IPS DF 19.7 (cell line): ENCODE measurements at places on chromosomes 4 and X.

DNA sequence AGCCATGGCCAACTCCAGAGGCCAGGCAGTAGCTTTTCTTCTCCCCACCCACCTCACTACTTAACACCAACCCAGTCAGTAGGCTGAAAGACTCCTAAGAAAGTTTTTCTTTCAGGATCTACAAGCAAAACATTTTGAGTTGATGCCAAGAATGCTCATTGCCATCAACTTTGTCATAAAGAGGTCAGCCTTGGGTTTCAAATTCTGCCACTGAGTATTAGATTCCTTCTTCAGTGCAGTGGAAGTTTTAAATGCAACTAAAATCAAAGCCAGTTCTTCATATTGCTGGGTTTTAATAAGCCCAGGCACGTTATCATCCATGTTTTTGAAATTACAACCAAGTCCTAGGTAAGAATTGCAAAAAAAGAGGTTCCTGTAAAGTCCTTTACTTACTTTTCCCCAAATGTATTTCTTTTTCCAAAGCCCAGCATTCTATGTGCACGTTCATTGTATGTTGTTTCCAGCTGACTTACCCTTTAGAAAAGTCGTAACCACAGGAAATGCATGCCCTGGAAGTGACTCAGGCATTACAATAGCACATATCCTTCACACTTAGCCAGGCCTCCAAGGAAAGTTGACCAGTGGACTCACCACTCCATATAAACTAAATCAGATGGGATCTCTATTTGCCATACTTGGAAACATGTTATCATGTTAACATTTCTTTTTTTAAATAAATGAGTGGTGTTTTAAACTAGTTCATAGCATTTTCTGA is 229.9 kb downstream of the SOX3 start:
- peak; percentile 40 for DNase-seq

DNA sequence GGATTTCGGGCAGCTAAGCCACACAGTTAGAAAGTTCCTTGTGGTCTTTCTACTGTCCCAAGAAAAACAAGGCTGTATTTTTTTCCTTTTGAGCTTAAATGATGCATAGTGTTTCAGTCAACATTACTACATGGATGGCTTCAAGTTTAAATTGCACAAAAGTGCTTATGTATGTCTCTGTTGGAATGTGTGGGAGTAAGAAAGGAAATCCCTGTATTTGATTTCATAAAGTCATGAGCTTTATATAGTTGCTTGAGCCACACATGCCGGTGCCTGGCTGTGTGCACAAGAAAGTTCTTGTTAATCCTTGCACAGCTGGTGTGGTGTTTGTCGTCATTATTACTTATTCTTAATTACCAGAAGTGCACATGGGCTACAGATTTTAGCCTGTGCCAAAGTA is 262.2 kb downstream of the ARHGAP10 start:
- no peak for DNase-seq

GRCh38 chr4:608236-608635 is 17.1 kb upstream of the PDE6B start:
- no peak for DNase-seq

- no peak for DNase-seq
These were observed 69.7 kb downstream of the FANCB start for GRCh38 chrX:14802943-14803710.

- no peak for DNase-seq
These were observed 929.3 kb downstream of the PCDH19 start for GRCh38 chrX:99480728-99481127.

GRCh38 chrX:46185923-46186810 is 359.1 kb downstream of the ZNF674 start:
- DNase-seq, result no peak

GRCh38 chrX:37686369-37686995 is 891 bp downstream of the XK start:
- DNase-seq, result no peak

DNA sequence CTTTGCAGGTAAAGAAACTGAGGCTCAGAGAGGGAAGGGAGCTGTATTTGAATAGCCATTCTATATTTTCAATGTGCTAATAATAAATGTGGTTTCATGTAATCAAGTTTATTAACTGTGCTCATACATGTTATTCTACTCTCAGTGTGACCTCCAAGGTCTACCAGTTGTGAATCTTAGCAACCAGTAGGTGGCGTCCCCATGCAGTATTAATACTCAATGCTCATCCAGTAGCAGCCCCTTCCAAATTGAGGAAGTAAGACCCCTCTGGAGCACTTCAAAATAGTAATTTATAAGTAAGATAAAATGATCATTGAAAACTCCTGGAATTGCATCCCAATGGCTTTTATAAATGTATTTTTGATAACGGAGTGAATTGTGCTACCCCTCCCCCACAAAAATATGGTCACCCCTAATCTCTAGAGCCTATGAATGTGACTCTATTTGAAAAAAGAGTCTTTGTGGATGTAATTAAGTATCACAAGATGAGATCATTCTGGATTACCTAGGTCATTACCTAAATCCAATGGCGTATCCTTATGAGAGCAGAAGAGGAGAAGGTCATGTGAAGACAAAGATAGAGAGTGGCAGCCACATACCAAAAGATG is 20.4 kb upstream of the SEPSECS start:
- DNase-seq, result no peak

GRCh38 chr4:174157106-174157607 is 126.3 kb downstream of the FBXO8 start:
- DNase-seq, result no peak

DNA sequence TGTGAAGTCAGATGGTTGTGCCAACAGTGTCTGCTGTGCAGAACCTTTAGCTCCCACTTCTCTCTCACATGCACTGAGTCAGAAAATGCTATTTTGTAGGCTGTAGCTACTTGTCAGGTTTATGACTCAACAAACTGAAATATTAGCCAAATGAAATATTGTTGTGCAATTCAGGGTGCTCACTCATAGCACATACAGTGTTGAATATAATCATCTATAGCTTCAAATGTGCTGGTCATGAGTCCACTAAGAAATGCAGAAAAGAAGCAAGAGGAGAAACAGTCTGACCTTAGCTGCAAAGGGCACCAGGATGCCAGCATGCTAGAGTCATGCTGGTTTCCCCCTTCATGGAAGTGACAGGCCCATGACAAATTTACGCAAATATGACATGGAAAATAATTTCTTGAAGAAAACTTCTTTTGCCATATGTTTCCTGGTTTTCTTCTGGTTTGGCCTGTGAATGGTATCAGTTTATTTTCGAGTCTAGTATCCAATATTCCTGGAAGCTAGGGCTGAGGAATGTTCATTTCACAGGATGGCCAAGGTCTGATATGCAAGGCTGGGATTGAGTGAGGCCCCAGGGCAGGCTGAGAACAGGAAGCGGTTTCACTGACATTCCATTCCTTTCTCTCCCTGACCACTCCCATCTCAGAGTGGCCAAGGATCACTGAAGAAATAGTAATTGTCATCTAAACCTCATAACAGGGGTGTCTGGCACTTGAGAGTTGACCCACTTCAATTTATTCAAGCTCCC is 10.3 kb upstream of the CXCL2 start:
- DNase-seq, result peak; percentile 52

DNA sequence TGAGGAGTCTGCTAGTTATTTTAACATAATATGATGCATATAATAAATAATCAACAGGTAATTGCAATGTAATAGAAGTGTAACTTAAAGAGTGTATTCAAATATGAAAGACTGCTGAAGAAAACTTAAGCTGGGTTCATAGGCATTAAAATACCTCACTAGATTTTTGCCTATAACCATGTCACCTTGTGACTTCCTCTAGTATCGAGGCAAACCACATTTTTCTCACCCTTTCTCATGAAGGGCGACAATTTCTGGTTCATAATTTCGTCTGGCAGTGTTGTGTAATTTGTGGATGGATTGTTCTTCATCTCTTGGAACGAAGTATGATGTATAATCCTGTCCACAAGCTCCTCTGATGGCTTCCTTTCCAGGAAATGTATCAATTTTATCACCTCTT is 16.0 kb downstream of the SULT1E1 start:
- no peak for DNase-seq

DNA sequence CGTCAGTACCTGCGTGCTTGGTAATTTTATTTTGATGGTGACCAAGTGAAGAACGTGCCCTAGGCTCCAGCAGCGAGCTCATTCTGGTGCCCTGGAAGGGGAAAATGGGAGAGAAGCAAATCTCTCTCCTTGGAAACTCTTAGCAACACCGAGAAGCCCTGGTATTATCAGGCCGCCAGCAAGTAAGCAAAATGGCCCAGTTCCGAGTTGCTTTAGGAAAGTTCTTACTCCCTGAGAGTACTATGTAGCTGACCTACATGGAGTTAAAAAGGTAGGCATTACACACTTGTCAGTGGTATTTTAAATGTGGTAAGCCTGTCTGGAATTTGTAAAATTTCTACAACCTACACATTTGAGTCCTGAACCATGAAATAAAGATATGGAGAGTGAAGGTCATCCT is 146.4 kb downstream of the CPEB2 start:
- no peak for DNase-seq

DNA sequence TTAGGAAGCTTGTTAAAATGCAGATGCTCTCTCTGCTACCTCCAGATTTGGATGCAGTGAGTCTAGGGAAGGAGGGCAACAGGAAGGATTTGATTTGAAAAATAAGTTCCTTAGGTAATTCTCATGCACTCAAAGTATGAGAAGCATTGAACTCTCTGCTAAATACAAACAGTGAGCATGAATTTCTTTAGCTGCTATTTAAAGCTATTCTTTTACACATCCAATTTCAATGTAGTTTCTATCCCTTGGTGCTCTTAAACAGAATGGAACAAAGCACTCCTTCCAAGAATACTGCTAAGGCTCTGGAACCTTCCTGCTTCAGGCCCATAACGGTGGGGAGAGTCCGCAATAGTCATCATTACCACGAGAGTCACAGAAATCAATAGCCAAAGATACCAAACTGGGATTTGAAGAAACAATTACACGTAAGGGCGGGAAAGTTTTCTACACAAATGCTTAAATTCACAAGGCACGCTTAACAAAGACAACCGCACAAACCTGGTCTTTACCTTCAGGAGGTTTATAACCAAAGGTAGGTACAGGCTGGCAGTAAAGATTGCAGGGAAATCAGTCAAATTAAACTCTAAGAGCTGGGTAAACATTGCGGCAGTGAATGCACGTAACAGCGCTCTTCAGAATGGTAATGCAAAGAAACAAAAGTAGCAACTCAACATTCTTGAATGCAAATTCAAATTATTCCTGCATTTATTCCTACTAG is 123.2 kb upstream of the NAP1L5 start:
- no peak for DNase-seq

DNA sequence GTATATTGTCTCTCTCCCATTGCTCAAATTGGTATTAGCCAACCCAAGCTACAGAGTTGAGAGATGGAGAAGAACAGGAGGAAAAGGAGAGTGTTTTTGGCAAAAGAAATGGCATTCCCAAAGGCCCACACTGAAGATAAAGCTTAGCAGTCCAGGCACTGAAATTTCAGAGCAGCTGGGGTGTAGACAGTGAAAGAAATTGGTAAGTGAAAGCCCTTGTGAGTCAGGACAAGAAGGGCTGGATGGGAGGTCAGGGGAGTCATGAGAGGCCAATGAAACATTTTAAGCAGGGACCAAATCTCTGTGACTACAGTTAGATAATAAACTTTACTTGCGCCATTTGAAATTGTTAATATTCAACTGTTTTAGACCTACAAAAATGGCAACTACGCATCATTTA is 177.7 kb downstream of the ADAMTS3 start:
- DNase-seq, result no peak

DNA sequence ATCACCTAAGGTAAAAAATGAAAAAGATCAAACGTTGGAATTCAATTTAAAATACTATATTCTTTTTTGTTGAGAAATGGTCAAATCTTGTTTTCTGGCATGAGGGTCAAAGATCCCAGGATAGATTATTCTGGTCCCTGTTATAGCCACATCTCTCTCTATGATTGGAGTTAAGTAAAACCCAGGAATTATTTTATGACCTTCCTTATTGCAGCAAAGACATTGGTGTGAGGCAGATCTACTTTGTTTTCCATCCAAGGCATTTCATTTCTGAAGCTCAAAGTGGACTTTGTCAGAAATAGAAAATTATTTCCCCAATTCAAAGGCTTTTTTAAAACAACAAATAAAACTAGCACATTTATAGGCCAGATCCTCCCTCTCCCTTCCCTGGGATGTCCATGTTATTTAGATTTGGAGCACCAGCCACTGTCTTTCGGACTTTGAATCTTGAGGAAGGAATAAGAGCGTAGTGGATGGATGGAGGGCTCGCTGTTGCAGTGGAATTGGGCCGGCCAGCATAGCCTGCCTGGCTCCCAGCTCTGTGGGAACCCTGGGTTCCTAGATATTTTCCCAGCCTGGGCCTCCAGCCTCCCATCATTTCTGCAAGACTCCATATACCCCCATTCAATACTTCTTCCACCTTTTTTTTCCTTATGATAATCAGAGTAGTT is 45.6 kb upstream of the HAND2 start:
- no peak for DNase-seq

DNA sequence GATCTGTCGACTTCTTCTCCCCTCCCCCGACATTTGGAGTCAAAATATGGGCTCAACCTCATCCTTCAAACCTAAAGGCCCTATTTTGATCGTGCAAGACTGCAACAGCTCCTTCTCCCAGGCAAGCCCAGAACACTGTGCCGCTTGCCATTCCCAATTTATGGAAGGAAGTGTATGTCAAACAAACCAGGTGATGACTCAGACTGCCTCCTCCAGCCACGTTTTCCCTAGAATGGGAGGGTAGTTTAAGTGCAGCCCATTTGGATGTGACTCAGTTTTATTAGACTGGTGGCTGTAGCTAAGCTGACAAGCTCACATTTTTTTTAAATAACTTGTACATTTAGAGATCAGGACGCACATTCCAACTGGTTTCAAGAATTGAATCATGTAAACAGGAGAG is 570.4 kb upstream of the DIPK2B start:
- DNase-seq, result no peak

GRCh38 chr4:169119536-169119935 is 109.5 kb upstream of the CBR4 start:
- DNase-seq, result no peak

DNA sequence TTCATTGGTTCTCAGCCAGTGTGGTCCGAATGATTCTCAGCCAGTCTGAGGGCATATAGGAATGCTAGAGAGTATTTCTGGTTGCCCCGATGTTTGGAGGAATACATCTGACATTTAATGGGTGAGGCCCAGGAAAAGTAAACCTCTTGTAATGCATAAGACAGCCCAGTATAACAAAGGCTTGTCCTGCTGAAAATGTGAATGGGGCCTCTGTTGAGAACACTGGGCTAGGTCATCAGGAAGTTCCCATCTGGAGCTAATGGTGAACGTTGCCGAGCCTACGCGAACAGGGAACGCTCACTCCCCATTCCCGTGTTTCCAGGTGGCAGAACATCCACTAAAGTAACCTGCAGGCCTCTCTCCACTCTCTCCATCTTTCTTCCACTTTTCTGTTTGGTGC is 132.0 kb upstream of the CLNK start:
- DNase-seq, result no peak
